ENCODE measurements at places on chromosomes 12 and 14.

- DNase-seq, result no peak
Measured at GRCh38 chr14:65849558-65849957, 437.0 kb downstream of the FUT8 start.

DNA sequence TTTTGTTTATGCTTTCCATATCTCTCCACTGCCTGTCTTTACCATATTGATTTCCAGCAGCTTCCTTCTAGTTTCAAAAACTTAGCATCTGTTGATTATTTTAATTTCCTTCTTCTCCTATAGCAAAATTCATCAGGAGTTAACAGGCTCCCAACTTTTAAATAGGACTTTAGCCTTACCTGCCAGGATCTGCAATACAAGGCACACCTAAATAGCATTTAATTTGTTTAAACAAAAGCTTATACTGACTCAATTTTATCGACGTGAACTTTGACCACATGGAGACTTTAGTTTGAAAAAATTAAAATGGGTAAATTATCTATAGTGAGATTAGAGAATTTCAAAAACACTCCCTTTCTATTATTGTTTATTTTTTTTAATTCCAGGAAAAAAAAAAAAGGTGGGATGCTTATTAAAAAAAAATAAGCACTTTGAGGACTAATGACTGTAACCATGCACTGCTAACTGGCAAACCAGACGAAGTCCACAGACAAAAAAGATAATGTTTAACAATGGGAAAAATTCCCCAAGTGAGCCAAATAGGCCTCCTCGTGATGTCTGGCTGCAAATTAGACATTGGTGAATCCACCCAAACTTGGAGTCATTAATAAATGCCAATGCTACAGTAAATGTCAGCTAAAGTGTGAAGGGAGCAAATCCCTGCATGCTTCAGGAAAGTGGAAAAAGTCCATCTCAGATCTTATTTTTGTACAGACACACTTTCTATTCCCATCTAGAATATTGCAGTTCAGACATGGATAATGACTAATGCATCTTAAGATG lies 40.7 kb downstream of the RMST start:
- DNase-seq, result no peak

DNA sequence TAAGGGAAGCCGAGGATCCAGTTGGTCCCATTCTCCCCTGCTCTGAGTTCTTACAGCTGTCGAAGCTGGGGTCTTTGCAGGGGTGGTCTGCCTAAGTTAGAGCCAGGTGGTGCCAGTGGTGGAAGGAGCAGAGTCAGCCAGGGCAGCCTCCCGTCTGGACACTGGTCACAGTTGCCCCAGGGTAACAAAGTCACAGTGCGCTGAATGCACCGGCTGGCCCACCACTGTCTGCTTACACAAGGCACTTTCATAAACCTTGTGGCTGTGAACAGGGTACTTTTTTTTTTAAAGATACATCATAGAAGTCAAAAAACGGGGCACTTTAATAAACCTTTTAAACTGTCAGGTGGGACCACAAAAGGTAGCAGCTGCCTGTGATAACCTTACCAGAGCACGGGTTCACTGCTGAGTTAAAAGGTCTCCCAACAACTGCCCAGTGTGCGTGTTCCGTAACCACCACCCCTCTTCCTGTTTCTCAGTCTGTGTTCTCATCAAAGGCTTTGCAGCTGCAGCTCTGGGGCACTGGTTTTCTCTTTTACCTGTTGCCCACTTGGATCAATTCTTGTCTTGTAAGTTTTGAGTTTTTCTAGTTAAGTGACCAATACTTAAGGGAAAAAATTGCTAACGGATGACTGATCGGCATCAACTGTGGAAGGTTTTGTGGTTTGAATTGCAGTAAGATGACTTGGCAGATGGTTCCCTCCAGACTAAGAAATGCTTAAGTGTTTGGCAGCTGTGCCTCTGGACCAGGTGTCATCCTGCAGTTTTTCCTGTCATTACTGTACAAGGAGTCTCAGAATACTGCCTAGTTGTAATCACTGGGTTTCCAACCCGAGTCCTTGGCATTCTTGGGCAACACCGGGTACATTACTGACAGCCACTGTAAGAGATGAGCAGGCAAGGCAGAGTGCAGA lies 55.9 kb downstream of the DYNC1H1 start:
- peak; percentile 84 for DNase-seq

DNA sequence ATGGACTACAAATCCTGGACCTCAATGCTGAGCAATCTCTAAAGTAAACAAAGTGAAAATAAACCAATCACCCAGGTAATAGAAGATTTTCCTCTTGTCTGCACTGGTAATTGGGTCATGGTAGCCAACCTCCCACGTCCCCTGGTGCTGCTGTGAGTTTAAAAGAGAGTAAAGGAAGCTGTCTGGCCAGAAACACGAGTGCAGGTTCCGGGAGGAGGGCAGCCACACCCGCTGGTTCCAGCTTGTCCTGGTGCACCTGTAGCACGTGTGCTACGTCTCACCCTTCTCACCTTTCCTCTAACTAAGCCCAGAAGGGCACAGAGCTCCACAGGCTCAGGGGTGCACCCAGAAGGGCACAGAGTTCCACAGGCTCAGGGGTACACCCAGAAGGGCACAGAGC lies 5.4 kb downstream of the CRACR2A start:
- DNase-seq, result no peak

- DNase-seq, result peak; percentile 68
Measured at GRCh38 chr14:39050389-39050788, 52.6 kb downstream of the SEC23A start.

Measured in RCC 7860 (cell line).